ENCODE measurements at places on chromosomes 1 and 21.

DNA sequence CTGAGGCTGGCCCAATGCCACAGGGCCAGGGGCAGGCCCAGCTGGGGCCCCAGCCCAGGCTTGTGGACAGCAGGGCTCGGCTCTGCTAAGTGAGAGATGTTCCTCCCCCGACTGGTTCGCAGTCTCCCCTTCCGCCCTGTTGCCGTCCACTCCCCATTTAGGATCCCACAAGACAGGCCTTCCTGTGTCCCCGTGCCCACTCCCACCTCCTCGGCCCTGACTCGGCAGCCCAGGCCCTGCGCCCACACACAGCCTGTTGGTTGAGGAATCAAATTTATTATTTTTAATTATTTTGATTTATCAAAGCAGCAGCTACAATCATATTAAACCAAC lies 78.4 kb downstream of the CASZ1 start:
- DNase-seq = no peak

- no peak for DNase-seq
Measured at GRCh38 chr1:170284016-170284415, 138.3 kb downstream of the NTMT2 start.

- DNase-seq = no peak
Measured at GRCh38 chr1:13802782-13803545, 103.0 kb downstream of the PRDM2 start.

DNA sequence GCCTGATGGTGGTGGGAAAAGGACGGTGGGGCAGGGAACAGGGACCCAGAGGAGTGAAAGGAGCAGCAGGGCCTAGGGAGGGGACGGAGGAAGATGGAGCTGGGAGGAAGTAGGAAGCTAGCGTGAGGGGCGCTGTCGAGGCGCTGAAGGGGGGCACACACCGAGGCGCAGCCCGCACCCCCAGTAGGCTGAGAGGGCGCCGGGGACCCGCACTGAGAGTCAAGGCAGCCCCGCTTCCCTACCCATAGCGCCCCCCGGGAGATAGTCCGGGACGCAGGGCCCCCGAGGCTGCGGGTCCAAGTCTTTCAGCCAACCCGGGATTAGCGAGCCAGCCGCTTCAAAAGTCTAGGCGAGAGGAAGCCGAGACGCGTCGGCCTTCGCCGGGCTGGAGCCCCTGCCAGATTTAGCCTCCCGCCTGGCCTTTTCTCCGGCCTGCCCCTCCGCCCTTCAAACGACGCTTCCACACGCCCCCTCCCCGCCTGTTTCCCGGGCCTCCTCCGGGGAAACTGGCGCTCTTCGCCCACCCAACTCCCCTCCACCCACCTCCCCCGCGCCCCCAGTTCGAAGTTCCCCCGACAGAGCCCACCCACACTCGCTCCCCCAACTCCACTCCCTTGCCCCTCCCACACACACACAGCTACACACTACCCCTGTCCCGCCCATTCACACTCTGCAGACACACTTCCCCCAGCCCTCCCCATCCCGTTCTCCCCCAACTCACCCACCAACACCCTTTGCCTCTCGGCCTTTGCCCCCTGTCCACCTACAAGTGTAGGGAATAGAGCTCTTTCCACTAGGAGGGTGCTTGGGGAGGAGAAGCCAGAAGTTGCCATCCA lies 7.8 kb upstream of the PROX1 start:
- no peak for DNase-seq

- DNase-seq = no peak
Measured at GRCh38 chr1:92480200-92480812, 6.4 kb downstream of the GFI1 start.

DNA sequence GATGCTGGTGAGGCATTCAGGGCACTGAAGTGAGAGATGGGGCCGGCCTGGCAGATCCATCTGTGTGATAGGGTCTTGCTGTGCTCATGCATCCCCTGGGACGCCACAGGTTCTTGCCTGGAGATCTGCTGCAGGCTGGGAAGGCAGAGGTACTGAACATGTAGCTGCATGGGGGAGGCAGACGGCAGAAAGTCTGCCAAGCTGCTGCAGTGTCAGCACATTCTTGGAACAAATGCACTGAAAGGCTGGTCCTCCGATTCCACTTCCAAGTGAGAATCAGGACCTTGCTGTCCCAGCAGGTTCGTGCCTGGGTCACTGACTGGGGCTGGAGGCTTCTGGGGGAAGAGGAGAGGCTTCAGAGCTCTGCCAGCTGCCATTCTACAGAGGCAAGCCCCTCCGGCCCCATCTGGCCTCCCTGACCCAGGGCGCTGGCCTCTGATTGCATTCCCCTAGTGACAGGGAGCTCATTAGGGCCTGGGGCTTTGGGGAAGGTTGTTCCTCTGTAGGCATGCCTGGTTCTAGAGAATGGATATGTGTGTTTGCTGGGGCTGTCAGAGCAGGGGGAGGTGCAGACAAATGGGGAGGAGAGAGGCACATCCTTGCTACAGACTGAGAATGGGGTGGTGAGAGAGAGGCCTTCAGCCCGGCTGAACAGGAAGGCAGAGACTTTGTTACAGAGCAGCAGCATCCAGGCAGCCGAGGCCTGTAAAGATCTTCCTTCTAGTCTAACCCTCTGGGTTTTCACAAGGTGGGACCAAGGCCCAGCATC lies 174.0 kb downstream of the TRABD2B start:
- DNase-seq = no peak

GRCh38 chr1:100308777-100309176 lies 42.8 kb downstream of the RTCA start:
- no peak for DNase-seq
